ENCODE measurements at places on chromosomes 3 and 15. TPM values are rescaled to one million over a fixed set of nuclear protein-coding genes. Genes with fewer than 3 reads are reported as not detected.

The GATM gene
- total RNA-seq: 3.1 TPM

The SH2D7 gene
- total RNA-seq: not detected

DNA sequence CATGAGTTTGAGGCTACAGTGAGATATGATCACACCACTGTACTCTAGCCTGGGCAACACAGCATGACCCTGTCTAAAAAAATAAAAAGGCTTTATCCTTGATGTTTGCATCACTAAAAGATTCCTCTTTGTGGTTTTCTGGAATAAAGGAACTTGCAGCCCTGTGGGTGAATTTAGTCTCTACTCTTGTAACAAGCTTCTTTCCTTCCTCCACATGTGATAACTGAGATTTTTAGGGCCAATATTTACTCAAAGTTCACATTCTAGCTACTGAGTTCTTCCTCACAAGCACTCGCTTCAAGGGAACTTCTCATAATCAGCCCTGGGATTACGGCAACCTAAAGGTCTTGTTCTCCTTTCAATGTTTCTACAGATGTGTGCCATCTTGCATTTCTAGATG, 24.6 kb downstream of the COMMD2 start:
- no peaks in the 10 kb centered on the region for H3K27me3 ChIP-seq
- H3K36me3 ChIP-seq: no peaks in the 10 kb centered on the region
- H3K27ac ChIP-seq: no peak overlapping the region
- DNase-seq: no peak
- H3K4me1 ChIP-seq: no peaks in the 10 kb centered on the region

- H3K27me3 ChIP-seq: no peaks in the 10 kb centered on the region
- no peak overlapping the region for H3K4me3 ChIP-seq
- H3K36me3 ChIP-seq: no peaks in the 10 kb centered on the region
- no peak overlapping the region for H3K27ac ChIP-seq
- peaks cover 11% of the 10 kb centered on the region for H3K4me1 ChIP-seq
Observed at GRCh38 chr3:184816614-184817013, 4.6 kb downstream of the VPS8 start.

DNA sequence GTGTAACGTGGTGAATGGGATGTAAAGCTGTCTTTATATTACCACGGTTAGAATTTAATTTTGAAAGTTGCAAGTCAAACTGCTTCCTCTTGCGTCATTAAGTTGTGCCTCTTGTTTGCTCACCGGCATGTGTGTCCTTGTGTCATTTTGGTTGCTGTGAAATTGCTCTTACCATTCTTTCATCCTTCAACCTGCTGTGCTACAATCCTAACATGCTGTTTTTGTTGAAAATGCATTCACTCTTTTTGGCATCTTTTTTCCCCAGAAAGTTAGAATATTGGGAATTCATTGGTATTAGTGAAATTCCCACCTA, 164.7 kb downstream of the PGPEP1L start:
- no peak overlapping the region for H3K27ac ChIP-seq
- H3K36me3 ChIP-seq: no peaks in the 10 kb centered on the region
- no peaks in the 10 kb centered on the region for H3K27me3 ChIP-seq
- H3K4me3 ChIP-seq: no peak overlapping the region

GRCh38 chr15:79593119-79593869, 161.2 kb downstream of the MINAR1 start:
- H3K4me3 ChIP-seq: no peak overlapping the region
- peaks cover 19% of the 10 kb centered on the region for H3K27me3 ChIP-seq
- no peaks in the 10 kb centered on the region for H3K36me3 ChIP-seq
- no peak overlapping the region for H3K27ac ChIP-seq
- H3K4me1 ChIP-seq: no peaks in the 10 kb centered on the region

GRCh38 chr3:125052624-125053303, 3.0 kb downstream of the HEG1 start:
- H3K4me3 ChIP-seq: no peak overlapping the region
- H3K36me3 ChIP-seq: no peaks in the 10 kb centered on the region
- H3K27ac ChIP-seq: no peak overlapping the region
- H3K27me3 ChIP-seq: peaks cover 5% of the 10 kb centered on the region
- no peak for DNase-seq

GRCh38 chr3:57048052-57048671, 12.3 kb upstream of the SPATA12 start:
- H3K27me3 ChIP-seq: no peaks in the 10 kb centered on the region
- H3K4me1 ChIP-seq: no peaks in the 10 kb centered on the region
- H3K36me3 ChIP-seq: no peaks in the 10 kb centered on the region
- DNase-seq: no peak
- H3K4me3 ChIP-seq: no peak overlapping the region
- H3K27ac ChIP-seq: no peak overlapping the region

DNA sequence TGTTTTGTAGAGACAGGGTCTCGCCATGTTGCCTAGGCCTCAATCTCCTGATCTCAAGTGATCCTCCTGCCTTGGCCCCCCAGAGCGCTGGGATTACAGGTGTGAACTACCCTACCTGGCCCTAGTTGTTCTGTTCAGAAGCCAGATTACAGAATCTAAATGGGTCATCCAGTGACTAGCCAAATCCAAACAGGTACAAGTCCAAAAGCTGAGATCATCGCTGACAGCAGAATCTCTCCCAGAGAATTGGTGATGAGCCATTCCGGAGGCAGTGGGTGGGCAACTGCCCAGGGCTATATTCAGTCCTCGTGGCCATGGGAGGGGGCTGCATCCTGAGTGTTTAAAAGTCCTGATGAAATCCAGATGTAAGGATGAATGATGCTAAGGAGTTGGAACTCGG, 47.5 kb upstream of the SEMA4B start:
- H3K36me3 ChIP-seq: no peaks in the 10 kb centered on the region
- no peak overlapping the region for H3K4me3 ChIP-seq
- no peak for DNase-seq
- H3K27me3 ChIP-seq: no peaks in the 10 kb centered on the region
- peaks cover 13% of the 10 kb centered on the region for H3K4me1 ChIP-seq
- no peak overlapping the region for H3K27ac ChIP-seq

DNA sequence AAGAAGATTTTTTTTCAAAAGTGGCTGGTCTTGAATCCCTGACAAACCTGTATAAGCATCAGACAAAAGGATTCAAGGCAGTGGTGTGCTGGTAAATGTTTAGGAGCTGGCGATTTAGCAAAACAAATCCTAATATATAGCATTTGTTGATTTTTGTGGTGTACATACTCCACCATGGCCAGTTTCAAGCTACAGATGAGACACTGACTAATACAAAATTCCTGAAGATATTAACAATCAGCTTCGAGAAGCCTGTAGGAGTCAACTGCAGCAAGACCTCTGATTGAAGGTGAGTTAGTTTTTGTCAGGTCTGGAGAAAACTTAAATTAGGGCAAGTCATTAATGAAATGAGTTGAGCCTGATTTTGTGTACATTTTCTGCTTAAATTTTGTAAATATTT, 6.7 kb downstream of the STRIT1 start:
- H3K27me3 ChIP-seq: no peaks in the 10 kb centered on the region
- H3K36me3 ChIP-seq: no peaks in the 10 kb centered on the region
- no peak overlapping the region for H3K4me3 ChIP-seq
- H3K27ac ChIP-seq: no peak overlapping the region
